Natural killer cell (primary cell): ENCODE measurements at places on chromosomes 2 and 18. TPM values are rescaled to one million over a fixed set of nuclear protein-coding genes. Genes with fewer than 3 reads are reported as not detected.

ALKAL2 gene
- 1.7 TPM for total RNA-seq

DAW1 gene
- total RNA-seq = not detected

DSG4 gene
- total RNA-seq = not detected

LYPD1 gene
- total RNA-seq = not detected

SCYGR7 gene
- not detected for total RNA-seq

CROCC2 gene
- 0.14 TPM for total RNA-seq

SERPINB4 gene
- not detected for total RNA-seq
